T47D (cell line): ENCODE measurements at places on chromosomes 13 and 19.
A peak's percentile ranks its signal among the peaks of the same experiment; 100 is the strongest.

GRCh38 chr13:41611385-41611784, 154.0 kb downstream of the RGCC start:
- DNase-seq = no peak

- DNase-seq = no peak
Observed at GRCh38 chr19:16113727-16114126, 2.0 kb downstream of the RAB8A start.

DNA sequence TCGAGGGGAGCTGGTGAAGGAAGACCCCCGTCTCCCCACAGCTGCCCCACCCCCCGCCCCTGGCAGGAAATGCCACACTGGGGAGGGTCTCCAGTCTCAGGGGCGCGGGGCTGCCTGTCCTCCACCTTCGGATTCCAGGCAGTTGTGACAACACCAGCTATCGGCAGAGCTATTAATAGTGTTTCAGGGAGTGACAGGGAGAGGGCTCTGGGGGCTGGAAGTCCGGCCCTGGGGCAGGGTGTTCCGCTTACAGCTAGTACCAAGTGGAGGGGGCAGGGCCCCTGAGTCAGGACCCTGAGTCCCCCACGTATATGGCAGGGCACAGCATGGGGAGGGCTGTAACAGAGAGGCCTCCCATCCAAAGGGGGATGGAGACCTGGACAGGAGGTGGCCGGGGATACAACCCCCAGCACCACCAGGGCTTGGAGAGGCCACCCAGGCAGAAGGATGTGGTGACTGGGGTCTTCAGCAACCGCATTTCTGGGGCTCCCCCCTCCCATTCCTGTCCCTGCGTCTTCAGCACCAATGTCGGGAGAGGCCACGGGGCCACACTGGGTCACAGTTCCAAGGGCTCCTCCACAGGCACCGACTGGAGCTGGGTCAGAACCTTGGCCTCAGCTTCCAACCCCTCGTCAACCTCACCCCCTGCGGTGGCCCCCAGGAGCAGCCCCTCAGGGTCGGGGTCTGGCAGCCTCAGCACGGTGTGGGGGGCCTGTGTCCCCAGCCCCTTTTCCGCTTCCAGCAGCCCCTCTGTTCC, 3.9 kb downstream of the SIX5 start:
- no peak for DNase-seq

- DNase-seq = peak; percentile 34
Observed at GRCh38 chr13:109790942-109791605, 4.7 kb upstream of the IRS2 start.

- no peak for DNase-seq
Observed at GRCh38 chr19:49847731-49848696, 2.9 kb upstream of the PTOV1 start.

- no peak for DNase-seq
Observed at GRCh38 chr13:42633495-42633894, 59.5 kb downstream of the TNFSF11 start.

GRCh38 chr13:34847766-34848165, 94.3 kb upstream of the NBEA start:
- peak; percentile 2 for DNase-seq

DNA sequence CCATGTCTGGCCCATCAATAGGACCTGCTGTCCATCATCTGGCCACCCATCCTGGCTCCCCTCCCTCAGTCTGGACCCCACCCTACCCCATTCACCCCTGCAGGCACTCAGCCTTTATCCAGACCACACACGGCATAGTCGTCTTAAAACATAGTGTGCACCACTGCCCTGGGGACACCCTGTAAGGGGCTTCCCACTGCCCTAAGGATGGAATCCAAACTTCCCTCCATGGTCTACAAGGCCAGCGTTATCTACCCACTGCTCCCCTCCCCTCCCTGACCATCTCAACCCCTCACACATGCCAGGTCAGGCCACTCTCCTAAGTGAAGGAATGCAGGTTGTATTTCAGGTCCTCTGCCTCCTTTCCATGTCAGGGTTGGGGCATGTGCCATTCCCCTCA, 352.7 kb upstream of the ZNF507 start:
- DNase-seq = no peak

DNA sequence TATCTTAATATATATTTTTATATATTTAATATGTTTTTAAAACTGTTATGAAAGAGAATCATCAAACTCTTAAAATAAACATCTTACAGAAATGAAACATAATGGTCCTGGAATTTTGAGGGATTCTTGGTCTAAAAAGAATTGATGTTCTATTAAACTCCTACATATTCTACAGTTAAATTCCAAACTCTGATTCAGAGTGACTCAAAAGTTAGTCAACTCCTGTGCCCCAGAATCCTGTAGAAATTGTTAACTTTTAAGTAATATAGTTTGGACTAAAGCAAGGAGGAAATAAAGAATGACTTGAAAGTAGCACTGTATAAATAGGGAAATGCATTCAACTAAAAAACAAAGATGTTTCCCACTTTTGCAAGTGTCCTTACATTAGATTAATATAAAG, 47.7 kb downstream of the FNDC3A start:
- no peak for DNase-seq
